Activated CD4-positive, alpha-beta T cell treated with anti-CD3 and anti-CD28 coated beads, Interleukin-2, amount 50 U/mL, for 4 hours (primary cell): ENCODE measurements at places on chromosomes 3 and 15.

GRCh38 chr3:138451595-138452162 lies 17.3 kb downstream of the ESYT3 start:
- DNase-seq: no peak

DNA sequence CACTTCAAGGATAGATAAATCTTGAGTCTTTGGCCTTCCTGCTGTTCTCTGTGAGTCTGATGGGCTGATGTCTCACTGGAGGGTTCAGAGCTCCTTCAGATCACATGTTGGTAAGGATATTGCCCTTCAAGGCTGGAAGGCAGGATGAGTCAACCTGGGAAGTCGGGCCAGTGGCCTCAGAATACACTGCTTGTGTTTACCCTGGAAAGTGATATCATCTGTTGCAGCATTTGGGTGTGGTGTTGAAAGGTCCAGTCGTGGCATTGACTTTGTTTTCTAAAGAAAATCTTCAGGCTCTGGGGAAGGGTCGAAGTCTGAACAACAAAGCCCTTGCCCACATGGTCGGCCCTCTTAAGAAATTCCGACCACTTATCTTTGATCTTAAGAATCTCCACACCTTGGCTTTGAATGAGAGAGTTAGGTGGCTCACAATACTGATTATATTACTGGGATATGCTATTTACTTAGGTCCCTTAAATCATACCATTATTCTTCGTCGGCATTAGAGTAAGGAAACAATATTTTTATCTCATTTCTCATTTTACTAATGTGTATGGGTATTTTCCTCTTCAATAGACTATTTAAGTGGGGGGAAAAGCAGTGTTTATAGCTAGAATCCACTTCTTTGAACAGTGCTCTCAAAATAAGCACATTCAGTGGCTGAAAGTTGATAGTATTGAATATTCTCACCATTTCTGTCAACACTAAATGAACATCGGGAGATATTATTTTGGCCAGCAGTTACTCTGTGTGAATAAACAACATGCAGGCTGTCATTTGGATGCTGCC lies 303.9 kb upstream of the RASGRP1 start:
- no peak for DNase-seq

- no peak for DNase-seq
Observed at GRCh38 chr3:130770644-130771043, 24.0 kb upstream of the PIK3R4 start.

GRCh38 chr15:92524161-92524560 lies 130.5 kb downstream of the ST8SIA2 start:
- no peak for DNase-seq

DNA sequence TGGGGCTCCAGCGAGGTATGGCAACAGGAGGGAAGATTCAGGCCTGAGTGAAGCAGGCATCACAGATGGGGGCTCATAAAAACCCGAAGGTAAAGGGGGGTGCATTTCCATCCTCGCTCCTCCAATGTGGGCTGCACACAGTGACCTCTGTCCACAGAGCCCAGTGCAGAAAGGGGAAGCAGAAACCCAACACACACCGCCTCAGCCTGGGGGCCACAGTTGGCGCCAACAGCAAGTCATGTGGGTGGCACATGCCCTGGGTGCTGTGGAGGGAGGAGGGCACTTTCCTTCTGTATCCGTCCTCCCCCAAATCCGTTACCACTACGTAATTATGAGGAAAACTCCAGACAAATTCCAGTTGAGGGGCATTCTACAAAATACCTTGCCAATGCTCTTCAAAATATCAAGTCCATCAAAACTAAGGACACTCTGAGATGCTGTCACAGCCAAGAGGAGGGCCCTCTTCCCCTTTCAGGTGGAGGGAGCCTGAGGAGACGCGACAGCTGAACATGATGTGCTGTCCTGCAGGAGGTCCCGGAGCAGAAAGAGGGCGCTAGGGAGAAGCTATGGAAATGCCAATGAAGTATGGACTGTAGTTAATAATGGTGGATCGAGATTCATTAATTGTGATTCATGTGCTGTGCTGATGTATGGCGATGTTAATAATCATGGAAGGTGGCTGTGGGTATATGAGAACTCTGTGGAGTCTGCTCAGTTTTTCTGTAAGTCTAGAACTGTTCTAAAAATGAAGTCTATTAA lies 16.4 kb downstream of the APBA2 start:
- DNase-seq: no peak

DNA sequence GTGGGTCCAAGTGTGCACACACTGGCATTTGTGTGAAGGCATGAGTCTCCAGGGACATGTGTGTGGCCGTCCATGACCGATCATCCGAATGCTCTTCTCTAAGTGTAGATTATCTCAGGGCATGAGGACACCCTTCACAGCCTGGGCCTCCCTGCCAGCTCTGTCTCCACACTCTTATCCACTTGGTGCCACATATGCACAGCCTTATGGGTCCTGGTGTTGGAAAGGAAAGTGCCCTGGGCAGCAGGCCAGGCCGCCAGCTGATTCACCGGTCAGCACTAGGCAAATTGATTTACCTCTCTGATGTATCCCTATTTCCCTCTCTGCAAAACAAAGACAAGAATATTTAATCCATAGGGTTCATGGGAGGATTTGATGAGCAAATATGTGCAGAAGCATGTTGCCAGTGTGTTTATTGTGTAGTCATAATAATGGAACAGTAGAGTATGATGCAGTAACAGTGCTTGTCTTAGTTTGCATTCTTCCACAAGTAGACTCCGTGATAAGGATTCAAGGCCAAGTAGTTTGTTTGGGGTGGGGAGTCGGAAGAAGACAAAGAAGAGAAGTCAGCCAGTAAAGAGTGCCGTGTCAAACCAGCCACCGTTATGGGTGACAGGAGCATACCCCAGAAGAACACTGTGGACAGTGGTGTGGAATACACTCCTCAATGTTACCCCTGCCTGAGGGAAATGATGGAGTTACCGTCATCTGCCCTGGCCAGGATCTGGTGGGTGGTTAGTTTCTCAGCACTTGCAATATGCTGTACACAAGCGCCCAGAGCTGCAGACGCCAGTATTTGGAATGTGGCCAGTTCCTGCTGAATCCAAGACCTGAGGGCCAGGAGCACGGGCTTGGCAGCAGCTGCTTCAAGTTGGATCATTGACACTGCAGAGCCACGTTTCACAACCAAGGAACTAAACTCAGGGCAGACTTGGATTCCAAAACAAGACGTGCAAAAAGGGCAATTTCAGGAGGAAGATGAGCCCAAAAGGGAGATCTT lies 85.1 kb downstream of the MTHFS start:
- no peak for DNase-seq

DNA sequence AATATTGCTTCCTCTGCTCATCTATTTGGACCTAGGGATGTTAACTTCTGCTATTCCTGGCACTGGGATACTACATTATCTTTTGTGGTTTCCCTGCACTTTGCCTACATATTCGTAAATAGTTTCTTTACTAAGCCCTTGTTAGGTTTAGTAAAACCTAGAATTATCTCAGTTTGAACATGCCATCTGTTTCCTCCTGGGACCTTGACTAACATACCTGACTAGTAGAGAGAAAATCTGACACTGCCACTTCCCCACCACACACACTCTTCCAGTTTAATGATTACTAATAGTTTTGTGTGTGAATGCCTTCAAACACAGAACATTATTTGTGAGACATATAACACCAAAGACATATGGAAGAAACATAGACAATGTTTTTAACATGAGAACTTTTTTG lies 28.2 kb upstream of the SOX2 start:
- no peak for DNase-seq

DNA sequence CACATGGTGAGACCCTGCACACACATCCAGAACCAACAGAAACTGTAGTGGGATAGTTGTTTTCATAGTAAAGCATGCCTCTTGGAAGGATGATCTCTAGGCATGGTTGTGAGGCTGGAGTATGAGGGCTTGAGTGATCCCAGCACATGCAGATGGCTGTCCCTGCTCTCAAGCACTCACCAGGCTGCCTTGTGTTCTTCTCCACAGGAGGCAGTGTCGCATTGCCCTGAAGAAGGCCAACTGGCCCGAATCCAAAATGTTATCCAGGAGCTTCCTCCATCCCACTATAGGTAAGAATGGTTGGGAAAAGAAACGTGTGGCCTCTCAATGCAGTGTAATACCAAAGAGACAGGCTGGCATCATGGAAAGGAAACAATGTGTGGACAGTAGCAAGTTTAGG lies 82.7 kb downstream of the TMEM39A start:
- no peak for DNase-seq

GRCh38 chr3:81170298-81170697 lies 591.1 kb downstream of the GBE1 start:
- DNase-seq: no peak

DNA sequence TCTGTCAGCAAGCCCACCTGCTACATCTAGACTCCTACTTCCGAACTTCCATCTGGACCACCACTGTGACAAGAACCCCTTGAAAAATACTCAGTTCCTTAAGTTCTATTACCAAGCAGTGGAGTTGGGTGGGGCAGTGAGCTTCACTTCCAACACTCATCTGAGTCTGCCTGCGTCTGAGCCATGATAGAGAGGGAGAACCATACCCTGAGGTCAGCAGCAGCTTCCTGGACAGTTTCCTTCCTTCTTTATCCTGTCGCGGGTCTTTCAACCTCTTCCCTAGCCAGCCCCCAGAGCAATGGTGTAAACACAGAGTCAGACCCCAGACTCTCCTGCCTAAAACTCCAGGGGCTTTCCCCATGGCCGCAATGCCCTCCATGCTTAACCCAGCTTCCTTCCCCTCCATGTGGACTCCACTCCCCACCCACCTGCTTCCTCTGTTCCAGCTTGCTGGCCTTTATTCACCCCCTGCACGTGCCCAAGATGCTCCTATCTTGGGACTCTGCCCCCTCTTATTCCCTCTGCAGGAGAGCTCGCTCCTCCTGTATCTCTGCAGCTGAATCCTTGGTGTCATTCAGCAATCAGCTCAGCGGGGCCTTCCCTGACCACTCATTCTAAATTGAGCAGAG lies 211.2 kb downstream of the SHQ1 start:
- no peak for DNase-seq

DNA sequence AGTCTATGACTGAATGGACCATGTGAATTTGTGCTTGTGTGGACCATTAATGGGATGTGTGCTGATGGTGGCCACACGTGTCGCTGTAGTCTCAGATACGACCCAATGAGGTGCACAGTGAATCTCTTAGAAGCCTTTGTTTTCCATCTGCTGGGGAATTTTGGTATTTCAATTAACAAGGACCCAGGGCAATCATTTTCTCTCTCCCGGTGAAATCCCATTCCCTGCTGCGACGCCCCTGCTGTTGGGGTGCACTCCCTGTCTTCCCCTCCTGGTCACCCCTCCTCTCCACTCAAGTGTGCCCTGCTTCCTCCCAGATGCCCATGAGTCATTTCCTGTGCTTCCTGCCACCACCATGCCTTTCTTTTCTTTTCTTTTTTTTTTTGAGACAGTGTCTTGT lies 32.7 kb downstream of the EBLN2 start:
- DNase-seq: no peak

- DNase-seq: no peak
Observed at GRCh38 chr15:47720555-47720954, 3.2 kb downstream of the SEMA6D start.

- no peak for DNase-seq
Observed at GRCh38 chr3:126356373-126357264, 589 bp downstream of the KLF15 start.

- peak; percentile 88 for DNase-seq
Observed at GRCh38 chr3:50192689-50193141, 1.3 kb downstream of the GNAT1 start.

GRCh38 chr3:174098746-174099145 lies 701.2 kb downstream of the NLGN1 start:
- DNase-seq: no peak

GRCh38 chr3:4493941-4494894 lies 1.1 kb downstream of the ITPR1 start:
- DNase-seq: no peak

DNA sequence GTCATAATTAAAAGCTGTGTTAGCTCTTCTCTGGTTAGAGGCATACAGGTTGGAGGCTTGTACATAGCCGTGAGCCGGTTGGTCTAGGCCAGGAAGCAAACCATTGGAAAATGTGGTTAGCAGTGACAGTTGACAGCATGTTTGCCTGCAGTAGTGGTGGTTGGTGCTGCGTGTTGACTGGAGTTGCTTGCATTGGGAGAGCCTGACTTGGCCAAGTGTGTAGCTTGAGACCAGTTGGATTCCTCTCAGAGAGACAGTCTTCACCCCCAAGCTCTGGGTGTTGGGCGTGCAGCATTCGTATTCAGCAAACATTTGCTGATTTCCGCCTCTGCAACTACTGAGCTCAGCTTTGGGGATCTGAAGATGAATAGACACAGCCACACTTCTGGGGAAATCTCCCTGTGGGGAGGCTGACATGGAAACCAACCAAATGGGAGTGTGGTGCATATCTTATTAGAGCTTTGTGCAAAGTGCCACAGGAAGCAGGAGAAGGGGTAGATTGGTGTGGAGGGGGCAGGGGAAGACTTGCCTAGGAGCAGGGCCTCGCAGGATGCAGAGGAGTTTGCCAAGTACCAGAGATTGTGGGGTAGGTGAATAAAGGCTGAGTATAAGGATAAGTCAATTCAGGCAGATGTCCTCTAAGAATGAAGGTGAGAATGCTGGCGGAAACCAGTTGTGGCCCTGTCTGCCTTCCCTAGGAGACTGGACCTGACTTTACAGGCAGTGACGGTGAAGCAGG lies 83.5 kb downstream of the IGF1R start:
- DNase-seq: no peak

DNA sequence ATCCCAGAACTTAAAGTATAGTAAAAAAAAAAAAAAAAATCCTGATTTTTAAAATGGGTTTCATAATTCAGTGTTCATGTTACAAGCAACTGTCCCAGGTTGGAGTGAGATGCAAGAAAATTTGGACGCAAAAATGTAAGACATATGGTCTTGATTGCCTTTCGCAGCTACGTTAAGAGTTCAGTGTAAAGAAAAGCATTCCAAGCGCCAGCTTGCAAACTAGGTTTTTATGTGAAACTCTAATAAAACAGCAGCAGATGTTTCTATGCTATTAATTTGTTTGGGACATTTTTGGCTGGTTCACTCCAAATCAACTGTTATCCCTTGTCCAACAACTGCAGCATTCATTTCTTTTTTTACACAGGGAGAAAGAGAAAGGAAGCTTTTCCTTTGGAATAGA lies 957.8 kb downstream of the ROBO1 start:
- DNase-seq: no peak

- DNase-seq: peak; percentile 42
Observed at GRCh38 chr3:14467814-14468620, 65.6 kb downstream of the SLC6A6 start.

GRCh38 chr3:160413613-160414248 lies 14.3 kb downstream of the SMC4 start:
- peak; percentile 59 for DNase-seq

DNA sequence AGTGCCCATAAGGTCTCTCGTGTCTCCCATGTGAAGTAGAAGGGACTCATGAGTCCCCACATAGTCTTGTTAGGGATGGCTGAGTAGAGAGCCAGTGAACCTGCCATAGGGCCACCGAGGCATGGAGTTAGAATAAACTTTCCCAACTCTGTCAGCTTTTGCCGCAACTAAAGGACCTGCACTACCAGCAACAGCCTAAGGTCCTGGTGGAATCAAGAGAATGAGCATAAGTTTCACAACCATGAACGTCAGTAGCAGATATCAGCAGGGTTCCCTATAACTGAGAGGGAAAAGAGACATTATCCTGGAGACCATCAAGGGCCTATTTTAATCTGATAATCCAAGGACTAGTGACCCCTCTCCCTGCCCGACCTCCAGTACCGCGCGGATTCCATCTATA lies 60.3 kb upstream of the FNDC3B start:
- DNase-seq: no peak

GRCh38 chr15:33753012-33753411 lies 215.3 kb upstream of the CHRM5 start:
- DNase-seq: no peak
